H4 (cell line): ENCODE measurements at places on chromosomes 7 and 10. TPM values are rescaled to one million over a fixed set of nuclear protein-coding genes. Genes with fewer than 3 reads are reported as not detected.

The CTNNA3 gene
- 0.02 TPM in 1 of 2 replicates, not detected in the other for total RNA-seq

The SERPINE1 gene
- total RNA-seq, result 11.1 and 12.7 TPM in 2 replicates

The KCNIP2 gene
- not detected in 2 replicates for total RNA-seq

The GOLGA7B gene
- total RNA-seq, result 0.04 and 0.08 TPM in 2 replicates

DNA sequence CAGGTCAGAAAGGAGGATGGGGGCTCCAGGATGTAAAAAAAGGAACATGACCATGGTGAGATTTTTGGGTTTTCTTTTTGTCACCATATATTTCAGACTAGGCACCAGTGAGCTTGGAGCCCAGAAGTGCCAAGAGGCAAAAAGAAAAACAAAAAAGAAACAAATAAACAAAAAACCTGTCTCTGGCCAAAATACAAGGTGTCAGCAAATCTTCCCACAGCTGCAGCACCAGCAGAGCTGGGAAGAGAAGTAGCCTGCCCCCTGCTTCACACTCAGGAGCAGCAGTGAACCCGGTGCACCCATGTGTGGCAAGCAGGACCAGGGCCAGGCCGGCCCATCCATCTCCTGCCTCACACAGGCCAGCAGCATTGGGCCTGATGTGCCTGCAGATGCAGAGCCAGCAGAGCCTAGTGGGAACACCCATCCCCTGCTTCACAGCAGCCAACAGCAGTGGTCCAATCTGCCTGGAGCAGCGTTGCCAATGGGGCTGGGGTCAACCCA lies 34.7 kb upstream of the C10orf71 start:
- no peak for DNase-seq

- DNase-seq, result no peak
Observed at GRCh38 chr7:3157566-3158287, 114.1 kb upstream of the CARD11 start.

The DLX6 gene
- total RNA-seq, result 1.7 and 5.3 TPM in 2 replicates

DNA sequence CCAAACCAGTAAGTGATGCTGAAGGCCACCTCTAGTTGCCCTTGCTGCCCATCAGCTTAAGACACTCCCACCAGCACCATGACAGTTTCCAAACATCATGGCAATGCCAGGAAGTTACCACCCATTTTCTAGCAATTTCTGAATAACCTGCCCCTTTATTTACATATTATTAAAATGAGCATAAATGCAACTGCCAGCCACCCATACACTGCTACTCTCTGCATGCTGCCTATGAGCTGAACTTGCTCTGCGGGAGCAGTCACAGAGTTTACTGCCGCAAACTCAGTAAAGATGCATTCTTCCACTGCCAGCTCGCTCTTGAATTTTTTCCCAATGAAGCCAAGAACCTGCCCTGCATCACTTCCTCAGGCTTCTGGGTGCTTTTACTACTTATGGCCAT lies 212.6 kb downstream of the SH2D4B start:
- no peak for DNase-seq

GRCh38 chr7:25031007-25031406 lies 51.0 kb upstream of the OSBPL3 start:
- DNase-seq, result no peak

GRCh38 chr7:123784263-123784662 lies 35.5 kb upstream of the WASL start:
- DNase-seq, result no peak

DNA sequence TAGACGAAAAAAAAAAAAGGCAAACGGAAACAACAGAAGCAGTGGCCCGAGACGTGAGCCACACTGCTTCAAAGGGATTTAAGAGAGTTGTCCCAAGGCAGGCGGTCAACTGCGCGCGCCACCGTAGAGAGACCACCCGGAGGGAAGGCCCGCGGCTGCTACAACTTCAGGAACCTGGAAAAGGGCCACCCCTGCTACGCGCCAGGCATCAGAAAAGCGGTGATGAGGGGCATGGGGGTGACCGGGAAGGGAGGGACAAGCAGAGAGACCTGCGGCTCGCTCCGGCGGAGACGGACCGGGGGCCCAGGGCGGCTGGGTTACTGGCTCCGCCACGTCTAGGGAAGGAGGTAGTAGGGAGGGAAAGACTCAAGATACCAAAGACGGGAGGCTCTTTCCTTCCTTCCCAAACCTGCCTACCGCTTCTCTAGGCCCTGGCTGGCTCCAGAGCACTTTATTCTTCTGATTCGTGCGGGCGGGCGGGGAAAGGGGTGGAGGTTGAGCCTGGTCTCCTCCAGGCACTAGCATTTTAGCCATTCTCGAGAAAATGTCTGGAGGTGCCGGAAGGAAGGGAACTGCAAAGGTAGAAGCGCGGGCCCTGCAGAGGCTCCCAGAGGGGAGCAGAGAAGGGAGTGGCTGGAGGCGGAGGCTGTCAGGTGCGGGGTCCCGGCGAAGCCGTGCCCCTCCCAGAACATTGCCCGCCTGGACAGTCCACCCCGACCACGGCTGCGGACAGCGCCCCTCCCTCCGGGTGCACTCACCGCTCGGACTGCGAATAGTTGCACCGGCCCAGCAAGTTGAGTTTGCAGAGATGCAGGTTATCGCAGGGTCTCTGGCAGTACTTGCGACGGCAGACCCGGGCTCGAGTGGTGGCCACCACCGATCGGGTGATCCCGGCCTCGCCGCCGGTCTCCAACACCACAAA lies 993 bp downstream of the ZC3HAV1 start:
- DNase-seq, result no peak

The KIFBP gene
- 32.0 and 35.2 TPM in 2 replicates for total RNA-seq

DNA sequence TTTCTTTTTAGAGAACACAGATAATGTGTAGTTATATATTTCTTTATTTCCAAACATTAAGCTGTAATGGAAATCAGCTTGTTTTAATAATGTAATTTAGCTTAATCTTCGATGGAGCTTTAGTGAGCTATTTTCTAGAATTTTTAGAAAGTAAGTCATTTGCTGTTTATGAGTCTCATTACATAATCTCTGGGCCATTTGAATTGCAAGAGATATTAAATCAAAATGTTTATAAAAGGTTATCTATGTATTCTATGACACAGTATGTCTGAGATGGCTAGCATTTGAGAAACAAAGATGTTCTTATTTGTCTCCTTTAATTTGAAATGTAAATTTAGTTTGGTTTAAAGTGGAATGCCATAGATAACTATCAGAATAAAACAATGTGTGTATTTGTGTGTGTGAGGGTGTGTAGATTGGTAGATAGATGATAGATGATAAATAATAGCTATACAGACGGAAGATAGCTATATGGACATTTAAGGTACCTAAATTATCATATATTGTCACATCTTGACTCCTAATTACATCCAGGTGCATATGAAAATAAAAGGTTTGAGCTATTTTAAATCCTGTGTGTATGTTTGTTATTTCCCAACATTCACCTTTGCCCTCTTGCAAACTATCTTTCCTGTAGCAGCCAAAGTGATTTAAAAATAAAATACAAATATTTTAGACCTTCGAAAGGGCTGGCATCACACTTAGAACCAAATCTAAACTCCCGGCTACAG lies 478.0 kb upstream of the KLF6 start:
- DNase-seq, result no peak

DNA sequence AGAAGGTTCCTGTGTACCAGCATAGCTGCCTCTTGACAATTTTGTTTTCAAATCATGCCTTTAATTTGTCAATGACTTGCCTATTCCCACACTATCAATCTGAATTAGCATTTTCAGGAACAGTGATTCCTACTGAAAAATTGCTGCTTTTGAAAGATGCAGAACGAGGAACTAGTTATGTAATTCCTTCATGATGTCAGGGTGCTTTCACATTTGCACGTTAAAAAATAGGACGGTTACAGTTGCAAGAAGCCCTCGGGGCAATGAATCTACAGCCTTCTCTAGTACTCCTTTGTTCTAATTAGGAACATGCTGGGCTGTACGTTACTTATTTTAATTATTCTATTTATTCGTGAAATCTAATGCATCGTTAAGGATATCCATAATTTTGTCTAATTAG lies 253.9 kb downstream of the OTUD1 start:
- no peak for DNase-seq

GRCh38 chr7:105369944-105370343 lies 18.8 kb downstream of the SRPK2 start:
- DNase-seq, result no peak

The PNLIP gene
- not detected in 2 replicates for total RNA-seq

DNA sequence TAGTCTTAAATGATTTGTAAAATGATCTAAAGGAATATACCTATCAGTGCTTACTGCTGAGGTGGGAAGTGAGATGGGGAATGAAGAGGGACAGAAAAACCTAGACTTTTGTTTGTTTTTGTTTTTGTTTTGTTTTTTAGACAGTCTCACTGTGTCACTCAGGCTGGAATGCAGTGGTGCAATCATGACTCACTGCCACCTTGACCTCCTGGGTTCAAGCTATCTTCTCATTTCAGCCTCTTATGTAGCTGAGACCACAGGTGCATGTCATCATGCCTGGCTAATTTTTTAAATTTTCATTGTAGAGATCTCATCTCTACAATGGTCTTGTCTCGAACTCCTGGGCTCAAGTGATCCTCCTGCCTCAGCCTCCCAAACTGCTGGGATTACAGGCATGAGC lies 116.4 kb upstream of the SEM1 start:
- DNase-seq, result no peak

The LRRTM3 gene
- total RNA-seq, result not detected in 2 replicates

The MACC1 gene
- total RNA-seq, result 0.46 and 0.53 TPM in 2 replicates

The ABCB4 gene
- 0.17 and 0.27 TPM in 2 replicates for total RNA-seq

- DNase-seq, result peak; percentile 2
Observed at GRCh38 chr10:23918090-23918723, 290.7 kb upstream of the KIAA1217 start.

The ASAH2 gene
- 0.31 and 3.8 TPM in 2 replicates for total RNA-seq

The PRKCQ gene
- 6.3 and 6.8 TPM in 2 replicates for total RNA-seq

DNA sequence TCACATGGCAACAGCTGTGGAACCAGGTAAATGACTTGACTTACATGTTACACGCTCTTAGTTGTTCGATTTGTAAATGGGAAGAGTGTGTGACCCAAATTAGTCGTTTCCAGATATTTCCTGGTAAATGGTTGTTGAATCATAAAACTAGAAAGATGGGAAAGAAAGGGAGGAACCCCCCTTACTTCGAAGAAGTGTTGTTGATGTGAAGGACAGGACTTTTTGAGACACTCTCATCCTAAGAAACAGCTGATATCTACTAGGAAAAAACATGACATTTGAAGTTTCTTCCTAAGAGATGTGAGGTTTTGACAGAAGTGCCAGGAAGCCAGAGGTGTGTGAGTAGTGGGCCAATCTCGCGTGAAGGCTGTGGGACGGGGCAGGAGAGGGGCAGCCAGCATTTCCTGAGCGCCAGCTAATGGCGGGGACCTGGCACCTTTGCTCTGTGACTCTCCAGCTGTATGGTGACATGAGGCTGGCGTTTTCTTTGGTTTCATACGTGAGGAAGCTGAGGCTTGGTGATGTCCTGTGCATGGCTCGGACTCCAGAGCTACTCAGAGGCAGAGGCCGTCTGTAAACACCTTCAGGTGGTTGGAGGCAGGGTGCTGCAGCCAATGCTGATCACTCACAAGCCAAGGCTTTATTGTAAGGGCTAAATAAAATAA lies 53.7 kb downstream of the IKZF1 start:
- no peak for DNase-seq

The GJD4 gene
- not detected in 2 replicates for total RNA-seq

The NYAP1 gene
- total RNA-seq, result not detected in 2 replicates

The CFAP58 gene
- 0.08 and 0.12 TPM in 2 replicates for total RNA-seq

The BRAF gene
- total RNA-seq, result 6.0 TPM in 2 replicates

GRCh38 chr7:1238450-1238882 lies 5.8 kb downstream of the UNCX start:
- no peak for DNase-seq

DNA sequence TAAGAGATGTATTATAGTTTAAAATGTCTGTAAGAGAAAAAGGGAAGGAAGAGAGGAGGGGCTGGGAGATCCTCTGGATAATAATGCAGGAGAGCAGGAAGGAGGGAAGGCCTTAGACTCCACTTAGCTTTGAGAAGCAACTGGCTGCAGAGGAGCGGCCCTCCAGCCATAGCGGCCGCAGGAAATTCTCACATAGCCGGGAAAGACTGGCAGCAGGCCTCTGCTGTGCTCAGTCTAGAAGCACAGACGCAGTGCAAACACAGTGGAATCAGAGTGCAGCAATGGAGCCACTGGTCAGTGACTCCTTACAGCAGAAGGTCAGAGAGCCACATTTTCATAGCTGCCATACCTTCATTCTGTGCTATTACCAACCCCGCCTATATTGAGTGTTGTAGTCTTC lies 153.3 kb downstream of the VWC2 start:
- no peak for DNase-seq

GRCh38 chr7:7014827-7015595 lies 167.3 kb upstream of the C1GALT1 start:
- no peak for DNase-seq

The LRIT1 gene
- not detected in 2 replicates for total RNA-seq

The GPR22 gene
- total RNA-seq, result not detected in 2 replicates

The ZDHHC4 gene
- 160 and 170 TPM in 2 replicates for total RNA-seq

DNA sequence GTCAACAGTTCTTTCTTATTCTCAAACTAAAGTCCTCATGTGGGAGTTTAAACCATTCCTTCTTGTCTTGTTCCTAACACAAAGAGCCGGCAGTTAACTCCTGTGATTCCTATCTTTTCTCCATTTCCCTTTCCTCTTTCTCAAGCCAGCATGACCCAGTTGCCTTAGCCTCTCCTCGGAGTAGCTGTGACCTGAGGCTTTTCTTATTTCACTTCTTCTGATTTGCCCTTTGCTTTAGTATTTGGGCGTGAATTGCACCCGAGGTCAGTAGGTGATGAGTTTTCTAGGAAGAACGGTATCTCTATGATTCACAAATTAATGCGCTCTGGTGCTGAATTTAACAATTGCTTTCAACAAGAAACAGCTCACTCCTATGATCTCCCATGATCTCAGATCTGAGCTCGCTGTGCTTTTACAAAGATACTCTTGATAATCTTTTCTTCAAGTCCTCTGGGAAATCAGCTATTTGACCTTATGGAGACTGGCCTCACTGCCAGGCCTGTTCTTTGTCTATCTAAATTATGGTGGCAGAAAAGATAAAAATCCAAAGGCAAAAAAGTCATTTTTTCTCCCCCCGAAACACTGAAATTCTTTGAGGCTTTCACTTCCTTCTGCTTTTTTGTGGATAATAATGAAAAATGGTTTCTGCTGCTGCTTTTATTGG lies 184.6 kb downstream of the JCAD start:
- no peak for DNase-seq

The LOXL4 gene
- total RNA-seq, result 0.27 TPM in 1 of 2 replicates, not detected in the other

The TMEM184A gene
- 2.3 and 4.4 TPM in 2 replicates for total RNA-seq

The NOS3 gene
- 0.29 and 0.60 TPM in 2 replicates for total RNA-seq

GRCh38 chr7:41688012-41688625 lies 14.8 kb downstream of the INHBA start:
- no peak for DNase-seq

The ZNF804B gene
- total RNA-seq, result 0.10 and 0.17 TPM in 2 replicates

The MTG1 gene
- total RNA-seq, result 22.5 and 25.7 TPM in 2 replicates

DNA sequence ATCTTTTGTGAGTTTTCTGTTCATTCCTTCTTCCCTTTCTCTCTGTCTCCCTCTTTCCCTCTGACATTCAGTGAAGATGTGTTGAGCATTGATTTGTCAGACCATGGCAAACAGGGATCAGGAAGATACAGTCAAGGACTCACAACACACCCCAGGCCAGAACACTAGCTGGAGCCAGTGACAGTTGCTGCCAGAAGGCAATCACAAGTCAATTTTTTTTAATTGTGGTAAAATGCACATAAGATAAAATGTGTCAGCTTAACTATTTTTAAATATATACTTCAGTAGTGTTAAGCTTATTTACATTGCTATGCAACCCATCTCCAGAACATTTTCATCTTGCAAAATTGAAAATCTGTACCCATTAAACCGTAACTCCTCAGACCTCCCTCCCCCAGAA lies 62.6 kb downstream of the TEX36 start:
- no peak for DNase-seq

GRCh38 chr7:114264023-114264422 lies 150.6 kb upstream of the FOXP2 start:
- DNase-seq, result no peak
